Activated naive CD4-positive, alpha-beta T cell (primary cell): ENCODE measurements at places on chromosomes 7 and 10.

GRCh38 chr10:96513305-96513697, 425 bp downstream of the TLL2 start:
- no peak for DNase-seq

DNA sequence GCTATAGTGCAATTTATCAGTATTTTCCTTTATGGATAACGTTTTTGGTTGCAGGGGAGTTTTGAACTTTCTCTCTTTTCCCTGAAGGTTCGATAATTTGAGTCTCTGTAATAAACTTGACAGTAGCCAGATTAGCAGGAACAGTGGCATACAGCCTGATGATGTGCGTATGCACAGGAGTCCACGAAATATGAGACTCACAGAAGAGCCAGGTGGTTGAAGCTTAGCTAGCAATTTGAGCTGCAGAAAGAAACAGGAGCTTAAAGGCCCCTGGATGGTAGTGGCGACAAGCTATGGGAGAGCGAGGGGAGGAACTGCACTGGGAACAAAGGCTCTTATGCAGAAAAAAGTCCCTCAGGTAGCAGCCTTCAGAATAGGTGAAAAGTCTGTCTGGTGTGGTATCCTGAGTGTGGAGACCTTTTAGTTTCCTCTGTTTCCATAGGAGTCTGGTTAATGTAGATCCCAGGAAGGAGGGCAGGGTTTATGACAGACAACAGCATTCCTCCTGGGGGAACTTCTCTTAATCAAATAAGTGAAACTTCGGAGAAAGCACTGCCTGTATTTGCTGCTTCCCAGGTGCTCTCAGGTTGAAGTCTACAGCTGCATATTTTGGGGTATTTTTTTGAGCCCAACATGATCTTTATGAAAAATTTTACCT, 32.7 kb downstream of the FANK1 start:
- no peak for DNase-seq

GRCh38 chr7:82318786-82319185, 124.8 kb downstream of the CACNA2D1 start:
- no peak for DNase-seq

DNA sequence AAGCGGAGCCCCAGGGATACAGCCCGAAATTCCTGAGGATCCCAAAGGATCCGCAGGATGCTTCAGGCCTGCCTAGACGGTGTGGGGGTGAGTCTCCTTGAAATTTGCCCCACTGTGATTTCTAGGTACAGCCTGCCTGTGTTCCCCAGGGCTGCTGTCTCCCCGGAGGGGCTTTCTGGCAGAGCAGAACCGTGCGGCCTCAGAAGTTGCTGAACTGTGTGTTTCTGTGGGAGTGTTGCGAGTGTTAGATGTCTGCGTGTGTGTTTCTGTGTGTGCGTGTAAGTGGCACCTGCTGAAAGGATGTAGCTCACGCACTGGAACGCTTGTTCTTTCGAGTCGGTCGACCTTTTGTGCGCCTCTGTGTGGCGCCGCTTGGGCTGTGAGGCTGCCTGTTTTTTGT, 27.8 kb upstream of the ZNF273 start:
- DNase-seq: no peak

GRCh38 chr7:17651863-17652385, 288.4 kb downstream of the SNX13 start:
- no peak for DNase-seq

- no peak for DNase-seq
These were observed 5.1 kb downstream of the SORCS3 start for GRCh38 chr10:104646146-104646545.

DNA sequence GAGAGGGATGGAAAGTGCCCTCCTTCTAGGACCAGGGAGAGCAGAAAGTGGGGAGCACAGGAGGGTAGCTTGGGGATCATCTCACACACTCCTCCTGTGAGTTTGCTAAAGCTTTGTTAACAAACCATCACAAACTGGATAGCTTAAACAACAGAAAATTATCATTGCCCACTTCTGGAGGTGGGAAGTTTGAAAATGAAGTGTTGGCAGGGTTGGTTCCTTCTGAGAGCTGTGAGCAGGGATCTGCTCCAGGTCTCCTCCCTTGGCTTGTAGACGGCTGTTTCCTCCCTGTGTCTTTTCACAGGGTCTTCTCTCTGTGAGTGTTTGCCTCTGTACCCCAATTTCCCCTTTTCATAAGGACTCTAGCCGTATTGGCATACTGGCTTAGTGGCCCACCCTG, 32.0 kb upstream of the CXCL12 start:
- DNase-seq: no peak

GRCh38 chr7:2546776-2547586, 8.3 kb downstream of the BRAT1 start:
- DNase-seq: no peak

- DNase-seq: no peak
These were observed 30.5 kb upstream of the BTRC start for GRCh38 chr10:101323495-101323894.

- no peak for DNase-seq
These were observed 87.4 kb downstream of the ELAPOR2 start for GRCh38 chr7:86972072-86972471.

GRCh38 chr10:9579110-9579705, 1438.5 kb upstream of the CELF2 start:
- DNase-seq: no peak

DNA sequence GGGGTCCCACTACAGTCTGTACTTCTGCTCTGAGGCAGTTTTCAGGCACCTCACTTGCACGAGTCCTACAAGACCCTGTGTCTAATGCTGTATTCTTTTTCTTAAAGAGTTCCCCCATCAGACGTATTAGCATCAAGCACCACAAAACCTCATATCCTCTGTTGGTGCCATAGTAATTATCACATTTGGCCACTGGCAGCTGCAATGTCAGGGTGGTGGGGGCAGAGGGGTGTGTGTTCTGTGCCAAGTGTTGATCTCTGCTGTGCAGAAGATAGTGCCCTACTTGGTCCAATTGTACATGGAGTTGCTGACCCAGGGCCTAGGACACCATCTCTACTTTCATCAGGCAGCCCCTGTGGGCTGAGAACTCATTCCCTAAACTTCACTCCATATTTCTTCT, 20.0 kb upstream of the JAZF1 start:
- no peak for DNase-seq

GRCh38 chr7:26208040-26208439, 6.5 kb downstream of the CBX3 start:
- DNase-seq: no peak

- DNase-seq: no peak
These were observed 27.9 kb upstream of the UBE2H start for GRCh38 chr7:129980667-129981066.
